ENCODE measurements at places on chromosomes 7 and 10.
A peak's percentile ranks its signal among the peaks of the same experiment; 100 is the strongest.

- DNase-seq, result no peak
Measured at GRCh38 chr7:38328814-38329213, 55.4 kb upstream of the TARP start.

GRCh38 chr7:75993689-75994387, 557 bp downstream of the TMEM120A start:
- peak; percentile 57 for DNase-seq

- DNase-seq, result peak; percentile 67
Measured at GRCh38 chr7:157337316-157338149, 729 bp downstream of the DNAJB6 start.

DNA sequence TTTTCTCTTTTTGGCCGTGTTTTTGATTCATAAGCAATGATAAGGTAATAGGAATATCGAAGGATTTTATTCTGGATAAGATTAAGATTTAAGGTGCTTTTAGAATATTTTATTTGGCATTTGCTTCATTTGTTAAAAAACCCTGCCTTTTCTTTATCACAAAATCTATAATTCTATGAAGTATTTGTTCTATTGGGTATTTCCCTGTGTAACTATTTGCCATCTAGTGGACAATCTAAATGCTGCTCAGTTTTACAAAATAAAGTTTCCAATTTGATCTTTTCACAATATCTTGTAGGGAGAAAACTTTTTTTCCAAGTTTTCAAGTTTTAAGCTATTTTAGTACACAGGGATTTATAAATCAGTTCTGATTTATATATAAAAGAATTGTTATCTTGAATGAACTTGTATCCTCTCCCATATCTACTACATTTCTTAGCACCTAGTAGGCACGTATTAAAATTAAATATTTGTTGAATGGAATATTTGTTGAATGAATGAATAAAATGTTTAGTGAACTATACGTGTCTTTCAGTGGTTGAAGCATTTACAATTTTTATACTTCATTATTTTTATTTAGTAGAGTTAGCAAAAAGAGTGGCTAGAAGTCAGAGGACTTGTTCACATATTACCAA, 26.5 kb downstream of the ANKRD7 start:
- DNase-seq, result no peak

- DNase-seq, result no peak
Measured at GRCh38 chr10:53396876-53397275, 624.3 kb upstream of the MBL2 start.

GRCh38 chr10:122122493-122122892, 133.5 kb downstream of the TACC2 start:
- no peak for DNase-seq

GRCh38 chr10:19654576-19654975, 161.7 kb upstream of the PLXDC2 start:
- no peak for DNase-seq

DNA sequence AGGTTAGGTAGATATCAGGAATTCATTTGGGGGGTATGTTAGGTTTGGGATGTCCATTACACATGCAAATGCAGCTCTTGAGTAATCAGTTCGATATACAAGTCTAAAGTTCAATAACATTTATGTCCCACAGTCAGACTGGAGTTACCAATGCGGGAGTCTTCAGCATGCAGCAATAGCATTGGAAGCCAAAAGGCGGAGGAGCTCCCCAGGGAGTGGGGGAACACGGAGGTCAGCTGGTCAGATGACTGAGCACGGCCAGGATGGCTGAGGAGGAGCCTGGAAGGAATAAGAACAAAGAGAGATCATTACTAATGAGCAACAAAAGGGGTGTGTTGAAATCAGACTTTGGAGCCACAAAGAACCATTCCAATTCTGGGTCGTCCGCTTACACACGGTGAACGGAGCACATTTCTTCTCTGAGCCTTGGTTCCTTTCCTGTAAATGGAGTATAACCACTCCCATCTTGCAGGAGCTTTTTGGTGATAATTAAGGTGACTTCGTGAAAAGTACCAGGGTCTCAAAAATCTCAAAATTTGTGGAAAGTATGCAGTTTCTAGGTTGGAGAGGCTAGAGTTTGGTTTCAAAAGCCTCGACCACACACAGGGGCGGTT, 478 bp upstream of the ZNF22 start:
- peak; percentile 89 for DNase-seq

DNA sequence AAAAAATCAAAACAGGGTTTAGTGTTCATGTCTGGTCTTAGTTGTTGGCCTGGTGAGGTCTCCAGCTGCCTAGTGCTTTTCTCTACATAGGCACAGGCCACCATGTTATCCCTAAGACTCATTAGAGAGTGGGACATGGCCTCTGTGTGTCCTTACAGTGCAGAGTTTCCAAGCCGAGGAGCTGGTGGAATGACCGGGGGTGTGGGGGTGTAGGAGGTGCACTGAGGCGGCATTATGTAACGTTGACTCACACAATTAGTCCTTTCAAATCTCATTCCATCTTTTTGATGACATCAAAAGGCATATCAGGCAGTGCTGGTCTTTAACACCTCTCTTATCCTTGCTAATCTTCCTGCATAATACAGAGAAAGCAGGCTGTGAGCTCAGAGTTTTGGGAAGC, 71.3 kb downstream of the MTPN start:
- DNase-seq, result no peak

GRCh38 chr10:130847170-130847569, 464.4 kb downstream of the TCERG1L start:
- no peak for DNase-seq

GRCh38 chr7:141097430-141097829, 23.6 kb downstream of the TMEM178B start:
- DNase-seq, result no peak

GRCh38 chr10:90192825-90193224, 491.4 kb downstream of the KIF20B start:
- DNase-seq, result no peak

DNA sequence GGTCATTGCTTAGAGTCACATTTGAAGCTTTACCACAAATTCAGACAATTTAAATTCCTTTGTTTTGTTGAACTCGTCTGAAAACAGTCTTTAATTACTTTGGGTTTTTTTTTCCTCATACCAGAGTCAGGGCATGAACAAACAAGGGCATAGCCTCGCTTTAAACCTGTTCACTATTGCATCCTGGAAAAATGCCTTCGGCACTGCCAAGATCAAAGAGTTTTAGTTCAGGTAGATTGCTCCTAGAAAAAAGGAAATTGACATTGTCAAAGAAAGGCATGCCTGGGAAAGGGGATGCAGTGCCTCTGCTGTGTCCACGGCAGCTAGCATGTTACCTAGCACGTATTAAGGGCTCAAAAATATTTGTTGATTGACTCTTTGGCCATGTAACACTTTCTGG, 235.1 kb downstream of the ARHGAP21 start:
- no peak for DNase-seq

DNA sequence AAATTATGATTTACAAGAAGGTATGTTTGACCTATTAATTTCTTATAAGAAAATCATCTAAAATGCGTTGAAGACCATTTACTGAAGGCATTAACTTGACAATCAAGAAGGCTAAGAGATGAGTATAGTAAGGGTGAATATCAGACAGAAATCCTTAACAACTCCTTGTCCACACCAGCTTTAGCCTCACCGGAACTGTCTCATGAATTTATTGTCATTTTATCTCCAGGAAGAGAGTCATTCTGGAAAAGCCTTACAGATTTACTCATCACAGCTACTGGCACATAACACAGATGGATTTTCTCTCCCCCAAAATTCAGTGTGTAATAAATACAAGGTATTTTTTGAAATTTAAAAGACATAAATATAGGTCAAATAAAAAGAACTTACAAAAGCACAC, 129.4 kb upstream of the LSM8 start:
- no peak for DNase-seq

DNA sequence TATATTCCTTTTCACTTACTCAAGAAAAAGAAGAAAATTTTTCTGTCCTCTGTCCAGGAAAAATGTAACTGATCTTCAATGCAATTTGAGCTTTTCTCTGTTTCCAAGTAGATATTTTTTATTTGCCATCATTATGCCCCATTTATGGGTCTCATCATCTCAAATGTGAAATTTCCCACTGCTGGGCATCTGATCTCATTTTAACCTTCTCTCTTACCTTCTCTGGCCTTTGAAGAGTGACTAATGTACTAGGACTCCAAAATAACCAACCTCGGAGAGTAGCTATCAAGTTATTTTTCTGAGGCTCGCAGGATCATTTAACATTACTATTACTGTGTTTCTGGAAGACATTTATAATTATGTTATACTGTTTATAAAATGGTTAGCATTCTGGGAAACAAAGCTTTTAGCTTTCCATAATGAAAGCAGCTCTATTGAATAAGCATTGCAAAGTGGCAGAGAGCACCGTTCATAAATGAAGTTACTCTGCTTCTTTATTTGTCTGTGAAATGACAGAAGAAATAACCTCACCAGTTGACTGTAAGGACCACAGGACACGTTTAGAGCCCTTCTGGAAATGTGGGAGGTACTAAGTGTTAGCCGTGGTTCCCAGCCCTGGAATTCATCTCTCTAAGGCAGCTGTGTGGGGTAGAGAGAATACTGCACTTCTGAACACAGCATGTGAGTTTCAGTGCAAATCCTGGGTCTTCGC, 33.3 kb upstream of the NMT2 start:
- DNase-seq, result no peak

GRCh38 chr10:48550071-48550691, 54.7 kb downstream of the ARHGAP22 start:
- DNase-seq, result no peak

DNA sequence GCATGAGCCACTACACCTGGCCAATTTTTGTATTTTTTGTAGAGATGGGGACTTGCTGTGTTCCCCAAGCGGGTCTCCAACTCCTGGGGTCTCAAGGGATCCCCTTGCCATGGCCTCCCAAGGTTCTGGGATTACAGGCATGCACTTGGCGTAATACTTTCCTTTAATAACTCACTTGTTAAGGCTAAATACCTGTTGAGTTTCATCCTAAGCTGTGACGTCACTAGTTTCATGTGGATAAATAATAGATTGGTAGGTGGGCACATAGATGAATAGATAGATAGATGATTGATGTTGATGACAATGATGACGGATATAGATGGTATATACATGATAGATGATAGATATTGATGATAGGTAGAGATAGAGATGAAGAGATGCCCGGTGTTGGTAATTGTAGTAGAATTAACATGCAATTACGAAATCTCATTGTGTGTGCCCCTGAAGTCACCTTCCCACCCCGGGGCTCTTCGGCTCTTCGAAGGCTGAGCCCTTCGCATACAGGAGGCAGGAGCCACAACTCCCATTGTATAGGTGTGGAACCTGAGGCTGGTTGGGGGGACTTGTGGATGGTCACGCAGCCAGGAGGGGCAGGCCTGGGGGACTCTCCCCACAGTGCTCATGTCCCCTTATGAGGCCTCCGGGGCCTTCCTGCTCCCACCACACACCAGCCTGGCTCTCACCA, 2.6 kb downstream of the GRIFIN start:
- no peak for DNase-seq

DNA sequence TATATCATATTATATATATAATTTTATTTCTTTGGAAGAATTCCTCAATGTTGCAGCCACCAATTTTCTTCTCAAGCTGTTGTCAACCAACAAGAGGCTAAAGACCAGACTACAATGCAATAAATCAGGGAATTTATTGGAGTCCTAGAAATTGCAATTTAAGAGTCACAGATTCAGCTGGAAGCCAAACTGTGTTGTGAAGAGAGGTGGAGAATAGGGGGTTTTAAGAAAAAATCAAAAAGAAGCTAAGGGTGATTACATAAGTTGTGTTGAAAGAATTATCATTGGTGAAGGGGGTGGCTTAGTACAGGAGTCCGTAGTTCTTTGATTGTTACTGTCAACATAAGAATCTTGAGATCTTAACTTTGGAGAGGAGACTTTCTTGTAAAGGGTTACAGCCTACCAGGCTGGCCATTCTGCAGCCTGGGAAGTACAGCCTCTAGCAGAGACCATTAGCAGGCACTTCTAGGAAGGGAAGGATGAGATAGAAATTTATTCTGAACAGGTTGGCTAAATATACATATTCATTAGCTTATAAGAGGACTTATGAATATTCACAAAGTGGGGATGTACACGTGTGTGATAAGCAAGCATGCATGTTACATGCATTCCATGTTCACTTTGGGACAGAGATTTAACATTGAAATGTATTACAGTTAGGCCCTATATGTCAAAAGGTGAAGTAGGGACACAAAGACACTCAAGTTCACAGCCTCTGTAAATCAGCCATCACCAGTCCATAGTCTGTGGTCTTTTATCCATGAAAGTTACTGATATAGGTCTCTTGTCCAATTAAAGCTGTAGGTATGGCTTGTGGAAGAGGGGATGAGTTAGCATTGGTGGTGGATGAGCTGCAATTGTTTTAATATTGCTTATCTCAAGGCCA, 8.3 kb upstream of the TMEM168 start:
- DNase-seq, result no peak

- DNase-seq, result no peak
Measured at GRCh38 chr10:4865945-4866661, 40.1 kb downstream of the AKR1E2 start.

DNA sequence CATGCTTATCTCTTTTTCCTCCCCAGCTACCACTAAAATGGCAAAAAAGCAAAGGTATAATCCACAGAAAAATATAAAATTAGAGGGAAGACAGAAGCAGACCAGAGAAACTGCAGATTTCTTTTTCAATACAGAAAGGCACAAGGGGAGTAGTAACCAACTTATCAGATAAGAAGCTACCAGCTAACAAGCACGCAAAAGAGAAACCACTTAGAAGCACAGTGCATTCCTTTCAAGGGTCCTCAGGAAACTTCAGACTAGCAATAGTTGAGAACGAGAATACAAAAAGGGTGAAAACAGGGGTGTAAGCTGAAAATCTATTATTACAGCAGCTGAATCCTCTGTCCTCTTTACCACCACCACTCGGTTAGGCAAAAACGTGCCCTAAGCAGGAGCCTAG, 9.9 kb upstream of the OR2A5 start:
- no peak for DNase-seq

DNA sequence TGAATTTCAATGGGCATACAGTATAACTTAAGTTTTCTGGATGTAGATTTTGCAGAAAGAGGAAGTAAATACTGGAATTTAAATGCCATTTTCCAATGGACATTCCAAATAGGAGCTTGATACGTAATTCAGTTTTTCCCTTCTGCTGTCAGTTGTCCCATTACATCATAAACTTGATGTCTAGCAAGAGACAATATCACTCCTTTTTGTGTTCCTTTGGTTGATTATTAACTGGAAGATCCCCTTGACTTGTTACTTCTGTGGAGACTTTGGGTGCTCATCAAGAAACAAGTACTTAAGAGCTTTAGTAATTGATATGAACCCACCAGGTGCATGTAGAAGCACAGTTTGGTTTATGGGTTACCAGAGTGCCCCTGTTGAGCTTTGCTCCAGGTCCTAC, 116.1 kb downstream of the ST7 start:
- no peak for DNase-seq

GRCh38 chr10:71998119-71998839, 34.1 kb downstream of the CHST3 start:
- DNase-seq, result no peak

Measured in glutamatergic neuron (in vitro differentiated cells).